ENCODE measurements at places on chromosomes 3 and 15. TPM values are rescaled to one million over a fixed set of nuclear protein-coding genes. Genes with fewer than 3 reads are reported as not detected.
A peak's percentile ranks its signal among the peaks of the same experiment; 100 is the strongest.

The PPP1R14D gene
- not detected for polyA plus RNA-seq

GRCh38 chr3:71160785-71161546, 422.6 kb downstream of the FOXP1 start:
- DNase-seq, result no peak

DNA sequence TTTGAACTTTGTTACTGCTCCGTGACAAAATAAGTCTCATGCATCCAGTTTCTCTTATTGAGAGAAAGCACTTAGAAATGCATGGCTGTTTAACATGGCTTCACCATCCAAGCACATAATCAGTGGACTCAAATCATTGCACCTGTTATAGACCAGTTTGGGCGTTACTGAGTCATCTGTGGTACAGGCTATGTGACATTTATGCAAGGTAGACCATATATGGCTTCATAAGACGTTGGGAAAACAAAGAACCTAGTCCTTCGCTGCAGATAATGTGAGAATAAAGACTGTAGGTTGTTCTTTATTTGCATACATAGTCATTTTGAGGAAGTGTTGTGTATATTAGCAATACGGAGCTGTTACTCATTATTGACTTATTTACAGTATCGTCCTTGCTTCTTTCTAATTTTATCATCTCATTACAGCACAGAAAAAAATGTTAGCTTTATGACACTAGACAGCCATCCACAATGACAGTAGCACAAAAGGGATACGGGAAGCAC, 374.7 kb downstream of the IL5RA start:
- DNase-seq, result no peak

The TMCO5A gene
- polyA plus RNA-seq, result not detected

GRCh38 chr15:83904107-83905040, 250.5 kb downstream of the ADAMTSL3 start:
- peak; percentile 86 for DNase-seq

The SPPL2A gene
- 49.6 TPM for polyA plus RNA-seq

The PRICKLE2 gene
- polyA plus RNA-seq, result 8.2 TPM

GRCh38 chr3:101102678-101103296, 109.6 kb upstream of the ABI3BP start:
- no peak for DNase-seq

GRCh38 chr15:31447931-31448634, 121.4 kb downstream of the KLF13 start:
- DNase-seq, result no peak

The IQCF5 gene
- not detected for polyA plus RNA-seq

The ERC2 gene
- polyA plus RNA-seq, result 2.1 TPM

The ROBO1 gene
- polyA plus RNA-seq, result 42.0 TPM

DNA sequence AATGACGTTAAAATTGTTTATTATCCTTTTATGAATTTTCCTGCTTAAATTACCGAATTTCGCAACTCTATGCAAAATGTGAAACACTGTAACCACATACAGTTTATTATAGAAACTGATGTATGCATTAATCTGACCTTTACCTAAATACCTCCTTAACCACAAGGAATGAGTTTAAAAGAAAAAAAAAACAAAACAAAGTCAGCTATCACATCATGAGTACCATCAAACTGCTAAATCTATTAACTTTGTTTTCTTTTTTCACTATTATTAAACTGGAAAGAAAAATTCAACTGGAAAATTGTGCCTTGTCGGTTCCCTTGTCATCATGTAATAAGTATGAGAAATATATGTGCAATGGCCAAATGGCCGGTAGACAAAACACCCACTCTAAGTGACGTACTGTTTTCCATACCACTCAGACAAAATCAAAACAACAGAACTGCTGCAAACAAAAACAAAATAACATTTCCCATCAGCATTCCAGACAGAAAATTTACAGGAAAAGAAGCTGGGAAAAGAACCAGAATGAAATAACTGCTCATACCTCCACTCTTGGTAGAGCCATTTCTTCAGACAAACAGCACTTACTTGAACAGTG, 415.3 kb downstream of the FOXP1 start:
- DNase-seq, result peak; percentile 89

DNA sequence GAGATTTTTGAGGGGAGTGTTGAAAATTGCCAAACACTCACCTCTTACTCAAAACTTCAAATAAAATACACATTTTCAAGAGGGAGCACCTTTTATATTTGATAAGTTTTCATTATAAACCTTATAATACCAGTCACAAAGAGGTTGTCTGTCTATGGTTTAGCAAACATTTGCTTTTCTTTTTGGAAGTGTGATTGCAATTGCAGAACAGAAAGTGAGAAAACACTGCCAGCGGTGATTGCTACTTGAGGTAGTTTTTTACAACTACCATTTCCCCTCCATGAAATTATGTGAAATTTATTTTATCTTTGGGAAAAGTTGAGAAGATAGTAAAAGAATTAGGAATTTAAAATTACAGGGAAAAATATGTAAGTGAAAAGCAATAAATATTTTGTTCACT, 20.1 kb downstream of the DIPK2A start:
- no peak for DNase-seq

- no peak for DNase-seq
Measured at GRCh38 chr15:37105889-37106288, 5.5 kb upstream of the MEIS2 start.

The TMIE gene
- 0.92 TPM for polyA plus RNA-seq

- DNase-seq, result no peak
Measured at GRCh38 chr15:59373215-59373614, 544 bp upstream of the MYO1E start.

DNA sequence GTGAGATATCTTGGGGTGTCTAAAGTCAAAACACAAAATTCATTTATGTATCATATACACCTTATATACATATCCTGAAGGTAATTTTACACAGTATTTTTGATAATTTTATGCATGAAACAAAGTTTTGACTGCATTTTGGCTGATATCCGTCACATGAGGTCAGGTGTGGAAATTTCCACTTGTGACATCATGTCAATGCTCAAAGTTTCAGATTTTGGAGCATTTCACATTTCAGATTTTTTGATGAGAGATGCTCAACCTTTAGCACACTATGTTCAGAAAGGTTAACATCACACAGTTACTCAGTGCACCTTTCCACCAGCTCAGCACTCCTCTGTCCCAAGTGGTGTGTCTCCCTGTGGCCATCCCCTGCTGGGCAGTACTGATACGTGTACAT, 37.7 kb upstream of the CPB1 start:
- DNase-seq, result no peak

DNA sequence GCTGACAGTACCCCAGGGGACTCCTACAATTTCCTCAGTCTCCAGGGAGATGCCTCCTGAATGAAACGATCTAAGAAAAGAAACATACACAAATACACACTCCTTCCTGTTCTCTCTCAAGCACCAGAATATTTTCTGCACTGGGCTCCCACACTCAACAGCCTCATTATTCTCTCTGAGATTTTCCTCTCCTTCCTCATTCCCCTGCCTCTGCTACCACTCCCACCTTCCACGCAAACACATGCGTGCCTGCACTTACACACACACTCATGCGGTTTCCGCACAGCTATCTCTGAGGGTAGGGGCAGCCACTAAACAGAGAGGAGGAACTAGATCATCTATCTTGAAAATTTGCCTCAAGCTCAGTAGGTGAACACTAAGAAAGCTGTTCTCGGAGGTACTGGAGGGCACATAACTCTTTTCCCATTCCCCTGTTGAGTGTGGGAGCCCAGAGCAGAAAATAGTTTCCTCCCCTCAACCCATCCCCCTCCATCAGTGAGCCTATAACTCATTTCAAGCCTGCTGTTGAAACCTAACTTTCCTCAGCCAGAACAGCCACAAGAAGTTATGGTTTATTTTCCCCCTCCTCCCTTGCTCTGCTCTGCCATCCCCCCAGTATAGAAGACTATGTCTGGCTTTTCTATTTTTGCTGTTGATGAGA, 30.5 kb upstream of the TIPARP start:
- peak; percentile 32 for DNase-seq

DNA sequence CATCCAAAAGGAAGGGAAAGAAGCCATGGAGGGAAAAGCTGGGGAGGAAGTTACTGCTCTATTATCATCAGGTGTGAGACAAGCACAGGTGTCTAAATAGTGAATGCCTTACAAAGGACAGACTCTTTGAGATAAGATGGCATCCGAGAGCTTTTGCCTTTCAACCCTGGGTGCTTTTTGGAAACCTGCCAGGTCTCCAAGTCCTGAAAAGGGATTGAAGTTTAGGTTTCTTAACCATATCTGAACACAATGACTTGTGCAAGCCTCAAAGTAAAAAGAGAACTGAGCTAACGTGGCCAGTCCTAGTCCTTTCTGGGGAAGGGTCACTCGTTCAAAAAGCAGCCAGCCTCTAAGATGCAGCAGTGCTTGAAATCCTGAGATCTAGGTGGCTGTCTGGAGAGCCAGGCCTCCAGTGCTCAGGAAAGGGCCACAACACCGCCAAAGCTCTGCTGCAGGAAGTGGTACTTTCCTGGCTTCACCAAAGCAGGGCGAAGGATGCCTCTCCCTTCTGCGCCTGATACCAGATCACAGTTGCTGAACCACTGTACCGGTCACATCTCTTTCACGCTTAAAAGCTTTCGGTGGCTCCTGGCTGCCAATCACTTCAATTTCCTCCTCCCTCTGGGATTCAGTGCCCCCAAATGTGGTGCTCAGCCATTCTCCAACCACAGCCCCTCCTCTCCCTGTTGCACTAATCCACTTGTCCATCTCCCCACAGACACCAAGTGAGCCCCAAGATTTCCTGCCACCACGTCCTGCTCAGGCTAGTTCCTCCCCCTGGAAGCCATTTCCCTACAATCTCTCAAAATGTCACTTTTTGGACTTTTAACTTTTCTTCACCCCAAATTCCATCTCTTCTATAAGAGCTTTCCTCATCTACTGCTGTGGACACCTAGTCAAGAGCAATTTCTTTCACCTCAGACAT, 104.1 kb upstream of the LPP start:
- no peak for DNase-seq

- DNase-seq, result no peak
Measured at GRCh38 chr3:140552898-140553297, 125.0 kb upstream of the TRIM42 start.

- no peak for DNase-seq
Measured at GRCh38 chr3:125440559-125440955, 65.4 kb upstream of the ZNF148 start.

GRCh38 chr15:77798151-77798835, 165.6 kb upstream of the LINGO1 start:
- no peak for DNase-seq

DNA sequence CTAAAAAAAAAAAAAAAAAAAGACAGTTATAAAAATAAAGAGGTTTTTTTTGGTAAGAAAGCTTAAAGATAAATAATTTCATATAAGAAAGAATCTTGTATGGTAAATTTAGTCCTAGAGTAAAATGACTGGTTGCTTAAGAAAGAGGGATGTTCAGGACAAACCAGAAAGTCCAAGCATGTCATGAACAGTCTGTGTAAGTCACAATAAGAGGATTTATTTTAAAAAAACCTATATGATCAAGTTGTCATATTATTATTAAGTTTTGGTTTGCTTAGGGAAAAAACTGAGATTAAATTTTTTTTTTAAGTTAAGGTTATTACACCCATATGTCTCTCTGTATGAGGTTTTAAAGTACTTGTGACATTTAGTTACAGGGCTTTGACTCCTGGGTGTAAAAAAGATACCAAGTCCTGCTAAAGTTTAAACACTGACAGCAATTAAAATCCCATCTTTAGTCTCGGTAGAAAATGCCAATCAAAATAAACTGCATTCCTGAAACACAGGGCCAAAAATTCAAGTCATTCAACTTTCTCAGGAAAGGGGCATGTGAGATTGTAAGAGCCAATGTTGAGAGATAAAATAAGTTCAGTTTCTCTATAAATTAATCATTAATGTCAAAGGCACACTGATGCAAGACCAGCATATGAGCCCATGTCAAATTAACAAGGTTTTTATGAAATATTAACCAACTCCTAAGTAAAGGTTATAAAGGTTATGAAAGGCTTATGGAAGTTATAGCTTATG, 8.5 kb upstream of the BDH1 start:
- no peak for DNase-seq

DNA sequence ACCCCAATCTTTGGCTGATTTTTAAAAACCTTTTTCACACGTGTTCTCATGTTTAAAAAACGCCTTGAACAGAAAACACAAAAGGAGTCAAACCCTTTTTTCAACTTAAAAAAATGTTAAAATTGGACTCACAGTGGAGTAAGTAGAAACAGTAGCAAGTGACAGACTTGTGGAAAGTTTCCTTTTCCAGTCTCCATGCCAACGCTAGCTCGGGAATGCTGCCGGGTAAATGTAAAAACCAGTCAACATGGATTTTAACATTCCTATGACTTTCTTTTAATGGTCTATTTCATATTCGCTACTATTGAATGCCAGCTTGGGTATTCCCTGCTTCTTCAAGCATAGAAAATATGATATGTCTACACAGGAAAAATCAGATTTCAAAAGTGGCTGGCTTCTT, 1.6 kb upstream of the PROK2 start:
- DNase-seq, result no peak

DNA sequence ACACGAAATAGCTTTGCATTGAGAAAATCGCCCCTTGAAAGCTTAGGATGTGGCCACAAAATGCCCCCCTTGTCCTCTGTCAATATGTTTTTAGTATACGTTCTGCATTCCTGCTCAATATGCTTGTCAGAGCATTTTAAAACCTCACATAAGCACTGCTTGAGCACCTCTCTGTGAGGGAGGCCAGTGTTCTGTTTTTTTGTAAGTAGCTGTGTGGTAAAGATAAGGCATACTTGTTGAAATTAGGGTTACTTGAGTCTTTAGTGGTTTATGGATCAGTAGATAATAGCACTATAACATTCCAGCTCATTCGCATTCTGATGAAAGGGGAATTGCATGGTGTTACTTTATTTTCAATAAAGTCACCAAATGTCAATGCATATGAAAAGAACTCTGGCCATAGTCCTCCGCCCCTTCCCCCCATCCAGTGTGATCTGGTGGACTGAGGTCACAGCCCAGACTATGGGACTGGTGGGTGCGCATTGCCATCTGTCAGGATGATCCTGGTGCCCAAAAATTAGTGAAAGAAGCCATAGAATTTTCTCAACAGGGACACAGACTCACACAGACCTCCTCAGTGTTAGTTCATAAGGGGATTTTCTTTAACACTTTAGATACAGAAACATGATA, 33.1 kb downstream of the IL1RAP start:
- no peak for DNase-seq

GRCh38 chr3:13772321-13772745, 107.5 kb downstream of the WNT7A start:
- no peak for DNase-seq

The GOLGA8Q gene
- polyA plus RNA-seq, result 1.0 TPM

- no peak for DNase-seq
Measured at GRCh38 chr15:100573526-100573925, 28.5 kb downstream of the LINS1 start.

Measured in muscle of back (tissue), 13 donors.